H1 (cell line): ENCODE measurements at places on chromosomes 13 and 19.

GRCh38 chr19:17721111-17721628 is 1.9 kb downstream of the MAP1S start:
- no peak for DNase-seq

DNA sequence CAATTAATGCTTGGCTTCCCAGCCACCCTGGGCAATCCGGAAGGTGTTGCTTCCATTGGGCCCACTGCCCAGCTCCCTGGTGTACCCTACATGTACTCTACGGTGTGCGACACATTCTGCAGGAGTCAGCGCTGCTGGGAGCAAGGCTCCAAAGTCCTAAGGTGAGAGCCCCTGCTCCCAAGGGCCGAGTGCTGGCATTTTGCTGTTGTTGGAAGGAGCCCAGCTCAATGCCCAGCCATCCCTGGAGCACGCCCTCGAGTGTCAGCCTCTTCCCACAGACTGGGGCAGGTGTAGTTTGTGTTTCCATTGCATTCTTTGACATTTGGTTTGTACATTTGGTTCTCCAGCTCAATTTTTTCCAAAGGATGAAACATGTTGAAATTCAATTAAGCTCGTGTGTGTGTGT is 64.6 kb downstream of the GGACT start:
- DNase-seq: no peak

GRCh38 chr19:850979-851335 is 1.1 kb upstream of the ELANE start:
- no peak for DNase-seq

DNA sequence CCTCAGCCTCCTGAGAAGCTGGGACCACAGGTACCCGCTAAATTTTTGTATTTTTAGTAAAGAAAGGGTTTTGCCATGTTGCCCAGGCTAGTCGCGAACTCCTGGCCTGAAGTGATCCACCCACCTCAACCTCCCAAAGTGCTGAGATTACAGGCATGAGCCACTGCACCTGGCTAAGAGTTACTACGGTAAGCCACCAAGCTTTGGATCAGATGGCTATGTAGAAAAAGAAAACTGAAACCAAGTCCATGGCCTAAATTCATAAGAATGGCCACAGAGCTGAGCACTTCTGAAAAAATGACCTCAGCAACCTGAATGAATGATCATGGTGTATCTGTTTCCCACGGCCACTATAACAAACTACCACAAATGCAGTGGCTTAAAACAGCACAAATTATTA is 9.4 kb downstream of the OPA3 start:
- DNase-seq: no peak

DNA sequence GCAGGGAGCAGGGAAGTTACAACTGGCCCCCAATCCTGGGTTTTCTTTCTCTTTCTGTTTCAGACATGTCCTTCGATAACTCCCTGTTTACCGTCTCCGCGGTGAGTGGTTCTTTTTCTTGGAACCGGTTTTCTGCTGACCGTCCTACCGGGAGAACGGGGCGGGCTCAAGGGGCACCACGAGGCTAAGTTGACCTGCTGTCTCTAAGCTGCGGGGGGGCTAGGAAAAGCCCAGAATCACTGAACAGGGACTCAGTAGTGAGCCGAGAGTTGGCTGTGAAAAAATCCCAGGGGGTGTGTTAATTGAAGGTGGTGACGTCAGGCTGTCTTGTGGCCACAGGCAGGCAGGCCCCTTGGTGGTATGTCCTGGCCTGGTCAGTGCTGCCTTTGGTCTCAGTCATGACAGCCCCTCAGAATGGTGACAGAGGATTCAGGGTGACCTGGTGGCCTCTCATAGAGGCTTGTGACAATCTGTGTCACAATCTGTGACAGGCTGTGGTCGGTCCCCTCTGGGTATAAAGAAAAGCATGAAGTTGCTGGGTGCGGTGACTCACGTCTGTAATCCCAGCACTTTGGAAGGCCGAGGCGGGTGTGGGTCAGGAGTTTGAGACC is 8.1 kb upstream of the CARM1 start:
- no peak for DNase-seq

DNA sequence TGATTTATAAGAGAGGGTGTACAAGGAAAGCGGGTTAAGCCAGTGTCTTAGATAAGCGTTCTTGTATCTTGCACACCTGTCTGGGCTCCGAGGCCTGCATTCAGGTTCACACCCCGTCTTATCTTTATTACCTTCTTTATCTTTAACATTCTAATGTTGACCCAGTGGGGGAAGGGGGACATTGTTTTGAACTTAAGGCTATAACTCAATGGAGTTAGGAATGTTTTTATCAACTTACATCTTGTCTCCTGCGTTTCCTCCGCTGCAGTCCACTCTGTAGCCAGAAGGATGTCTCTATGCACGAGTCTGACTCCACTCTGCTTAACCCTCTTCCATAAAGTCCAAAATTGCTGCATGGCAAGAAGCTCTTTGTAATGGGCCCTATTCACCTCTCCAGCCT is 71.2 kb downstream of the FGF9 start:
- DNase-seq: no peak

DNA sequence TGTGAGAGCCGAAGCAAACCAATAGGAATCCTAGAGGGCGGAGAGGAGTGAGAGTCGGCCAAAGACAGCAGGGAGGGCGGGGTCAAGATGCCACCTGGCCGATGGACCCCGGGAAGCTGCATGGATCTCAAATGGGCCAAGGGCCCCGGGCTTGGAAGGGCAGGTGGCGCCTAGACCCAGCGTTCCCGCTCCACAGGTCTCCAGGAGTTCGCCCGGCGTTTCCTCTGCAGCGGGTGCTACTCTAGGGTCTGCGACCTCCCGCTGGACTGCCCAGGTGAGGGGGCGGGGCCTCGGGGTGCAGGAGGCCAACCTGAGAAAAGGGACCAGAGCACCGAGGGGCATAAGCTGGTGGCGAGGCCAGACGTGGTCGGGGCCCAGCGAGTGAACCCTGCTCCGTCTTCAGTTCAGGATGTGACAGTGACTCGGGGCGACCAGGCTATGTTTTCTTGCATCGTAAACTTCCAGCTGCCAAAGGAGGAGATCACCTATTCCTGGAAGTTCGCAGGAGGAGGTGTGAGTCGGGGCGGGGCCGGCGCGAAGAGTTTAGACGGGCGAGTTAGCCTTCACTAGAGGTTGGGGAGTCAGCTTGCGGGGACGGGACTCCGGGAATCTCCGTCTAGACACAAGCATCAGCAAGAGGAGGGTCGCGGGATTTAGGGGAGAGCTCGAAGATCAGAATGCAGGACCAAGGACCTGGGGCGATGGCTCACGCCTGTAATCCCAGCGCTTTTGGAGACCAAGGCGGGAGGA is 9.9 kb downstream of the SPACA6 start:
- peak; percentile 81 for DNase-seq

- no peak for DNase-seq
Measured at GRCh38 chr19:30326393-30326710, 45.8 kb upstream of the ZNF536 start.

- no peak for DNase-seq
Measured at GRCh38 chr13:100139817-100140216, 50.9 kb downstream of the PCCA start.

- peak; percentile 61 for DNase-seq
Measured at GRCh38 chr19:16382775-16383543, 58.3 kb downstream of the KLF2 start.

- no peak for DNase-seq
Measured at GRCh38 chr13:51000061-51000460, 90.5 kb downstream of the RNASEH2B start.

DNA sequence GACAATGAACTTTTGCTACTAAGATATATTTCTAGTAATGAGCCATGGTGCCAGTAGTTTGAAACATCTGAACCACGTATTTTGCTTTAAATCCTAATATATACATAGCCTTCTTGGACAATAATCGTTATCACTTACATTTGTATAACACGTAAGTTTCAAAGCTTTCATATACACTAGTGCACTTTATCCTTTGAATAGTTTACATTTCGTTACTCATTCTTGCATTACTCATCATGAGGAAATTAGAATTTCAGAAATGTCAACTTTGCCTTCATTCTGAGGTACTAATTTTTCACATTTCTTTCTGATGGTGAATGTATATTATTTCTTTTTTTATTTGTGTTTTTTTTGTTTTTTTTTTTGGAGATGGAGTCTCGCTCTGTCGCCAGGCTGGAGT is 5.8 kb downstream of the KBTBD7 start:
- DNase-seq: no peak

GRCh38 chr13:31160857-31161556 is 697 bp downstream of the HSPH1 start:
- DNase-seq: no peak

GRCh38 chr13:79439275-79439674 is 33.2 kb upstream of the RBM26 start:
- no peak for DNase-seq

DNA sequence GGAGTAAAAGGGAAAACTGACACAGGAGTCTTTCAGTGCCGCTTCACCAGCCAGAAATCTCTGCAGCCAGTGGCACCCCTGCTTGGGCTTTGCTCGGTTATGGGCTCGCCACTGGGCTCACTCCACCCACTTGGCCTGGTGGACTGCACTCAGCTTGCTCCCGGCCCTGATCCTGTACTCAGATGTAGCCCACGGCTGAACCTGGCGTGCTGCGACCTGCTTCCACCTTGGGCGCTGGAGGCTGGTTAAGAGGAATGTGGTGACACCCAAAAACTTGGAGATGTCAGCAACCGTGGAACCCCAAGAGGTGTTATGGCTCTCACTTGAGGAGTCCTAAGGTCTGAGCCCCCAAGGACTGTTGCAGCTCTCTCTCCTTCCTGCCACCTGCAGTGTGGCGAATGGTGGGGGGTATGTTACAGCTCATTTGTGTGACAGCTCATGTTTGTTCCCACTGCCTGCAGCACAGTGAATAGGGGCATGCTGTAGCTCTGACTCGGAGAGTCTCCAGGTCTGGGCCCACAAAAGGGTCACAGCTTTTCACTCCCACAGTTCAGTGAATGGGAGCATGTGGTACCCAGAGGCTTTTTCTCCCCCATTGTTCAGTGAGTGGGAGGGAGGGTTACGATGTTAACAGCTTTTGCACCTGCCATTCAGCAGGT is 1124.5 kb upstream of the ATXN8OS start:
- DNase-seq: no peak

- DNase-seq: no peak
Measured at GRCh38 chr13:36058116-36058515, 73.1 kb downstream of the DCLK1 start.

- DNase-seq: no peak
Measured at GRCh38 chr13:72599178-72599743, 128.2 kb downstream of the MZT1 start.

DNA sequence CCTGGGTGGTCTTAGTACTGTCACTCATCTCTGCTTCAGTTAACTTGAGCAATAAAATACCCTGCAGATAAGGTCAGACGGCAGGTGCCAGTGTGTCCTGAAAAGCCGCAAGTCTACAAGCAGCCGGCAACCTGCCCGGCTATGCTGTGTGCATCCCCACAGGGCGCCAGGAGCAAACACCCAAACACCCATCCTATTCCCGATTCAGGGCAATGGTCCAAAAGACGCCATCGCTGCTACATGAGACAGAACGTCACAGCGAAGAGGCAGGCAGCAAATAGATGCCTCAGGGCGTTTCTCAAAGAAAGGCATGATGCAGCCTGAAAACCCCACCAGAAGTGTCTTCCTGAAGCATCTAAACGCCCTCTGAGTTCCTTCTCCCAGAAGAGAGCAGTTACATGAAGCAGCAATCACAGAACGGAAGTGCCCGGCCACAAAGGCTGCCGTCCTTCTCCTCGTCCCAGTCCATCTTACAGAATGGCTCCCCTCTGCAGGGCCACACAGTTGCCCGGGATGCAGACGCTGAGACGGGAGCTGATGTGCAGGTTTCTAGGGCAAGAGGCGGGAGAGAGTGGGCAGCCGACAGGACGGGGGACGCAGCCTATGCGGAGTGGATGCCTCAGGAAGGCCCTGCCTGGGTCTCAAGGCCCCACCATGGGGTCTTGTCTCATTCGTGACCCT is 35.1 kb downstream of the RASA3 start:
- DNase-seq: no peak

GRCh38 chr19:5877427-5877826 is 7.1 kb upstream of the FUT5 start:
- no peak for DNase-seq

DNA sequence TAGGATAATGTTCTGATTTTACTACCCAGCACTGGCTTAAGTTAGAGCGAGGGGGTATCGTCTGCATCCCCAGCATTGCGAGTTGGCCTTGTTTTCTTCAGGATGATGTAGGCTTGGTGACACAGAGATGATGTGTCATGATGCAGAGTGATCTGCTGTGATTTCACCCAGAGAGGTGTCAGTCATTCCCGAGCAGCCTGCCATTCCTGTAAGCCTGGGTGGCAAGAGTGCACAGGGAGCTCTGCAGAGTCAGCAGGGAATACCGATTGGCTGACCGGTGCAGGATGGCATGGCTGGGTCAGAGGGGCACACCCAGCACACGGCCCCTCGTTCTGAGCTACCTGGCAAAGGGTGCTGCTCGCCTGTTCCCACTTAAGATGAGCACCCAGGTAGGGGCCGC is 15.8 kb upstream of the GJB6 start:
- DNase-seq: no peak

DNA sequence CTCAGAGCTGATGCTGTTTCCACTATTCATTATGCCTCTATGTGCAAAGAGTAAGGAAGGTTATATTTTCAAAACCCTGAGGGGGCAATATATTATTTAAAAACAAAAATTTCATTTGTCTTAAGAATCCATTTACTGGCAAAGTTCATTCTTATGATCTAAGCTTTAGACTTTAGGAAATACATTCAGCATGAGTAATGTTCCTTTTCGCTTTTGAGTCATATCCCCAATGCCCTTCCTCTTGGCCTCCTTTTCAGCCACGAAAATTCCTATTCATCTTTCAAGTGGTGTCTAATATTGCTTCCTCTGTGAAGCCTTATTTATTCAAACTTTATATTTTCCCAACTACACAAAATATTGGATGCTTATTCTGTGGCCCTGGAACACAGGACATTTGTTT is 1317.0 kb downstream of the PCDH9 start:
- no peak for DNase-seq

DNA sequence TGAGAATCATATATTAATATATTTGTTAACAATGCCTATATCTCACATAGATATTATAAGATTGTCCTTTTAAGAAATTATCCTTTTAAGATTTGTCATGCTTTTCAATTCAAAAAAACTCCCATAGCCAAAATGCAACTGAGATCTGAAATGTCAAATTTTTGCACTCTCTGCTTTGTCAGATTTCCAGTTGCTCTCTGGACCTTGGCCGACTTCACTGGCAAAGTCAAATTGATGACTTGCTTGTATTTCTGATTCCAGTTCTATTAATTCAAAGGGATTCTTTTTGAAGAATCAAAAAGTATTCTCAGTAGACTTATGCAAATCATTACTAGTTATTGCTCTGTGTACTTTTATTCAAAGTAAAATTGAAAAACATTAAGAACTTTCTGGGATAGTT is 101.2 kb upstream of the SCEL start:
- no peak for DNase-seq

- DNase-seq: no peak
Measured at GRCh38 chr13:112795277-112795676, 105.4 kb downstream of the ATP11A start.
